ENCODE measurements at places on chromosomes 2 and 18.

- DNase-seq: no peak
Observed at GRCh38 chr2:107361751-107362381, 464.8 kb upstream of the RGPD4 start.

- no peak for DNase-seq
Observed at GRCh38 chr2:98547092-98547790, 61.1 kb downstream of the COA5 start.

- no peak for DNase-seq
Observed at GRCh38 chr2:50401772-50402653, 629.9 kb downstream of the NRXN1 start.

GRCh38 chr2:58039170-58039611, 7.4 kb upstream of the VRK2 start:
- no peak for DNase-seq

GRCh38 chr2:156339865-156340264, 7.3 kb upstream of the NR4A2 start:
- no peak for DNase-seq

- no peak for DNase-seq
Observed at GRCh38 chr2:96463119-96463518, 42.0 kb downstream of the NEURL3 start.

DNA sequence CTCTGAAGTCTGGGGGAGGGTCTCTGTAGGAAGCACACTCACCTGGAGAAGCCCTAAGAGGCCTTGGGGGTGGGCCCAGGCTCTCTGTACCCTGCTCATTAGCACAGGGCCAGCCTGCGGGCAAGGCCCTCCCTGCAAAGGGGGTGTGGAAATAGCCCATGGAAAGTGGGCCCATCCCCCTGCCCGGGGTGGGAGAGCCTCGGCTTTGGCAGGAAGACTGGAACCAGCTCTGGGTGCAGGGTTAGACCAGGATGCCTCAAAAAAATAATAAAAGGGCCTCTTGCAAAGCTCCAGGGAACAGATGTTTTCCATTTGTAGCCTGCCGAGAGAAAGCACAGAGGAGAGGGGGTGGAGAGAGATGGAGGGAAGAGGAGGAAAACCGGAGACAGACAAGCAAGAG, 98.7 kb downstream of the STPG4 start:
- no peak for DNase-seq

DNA sequence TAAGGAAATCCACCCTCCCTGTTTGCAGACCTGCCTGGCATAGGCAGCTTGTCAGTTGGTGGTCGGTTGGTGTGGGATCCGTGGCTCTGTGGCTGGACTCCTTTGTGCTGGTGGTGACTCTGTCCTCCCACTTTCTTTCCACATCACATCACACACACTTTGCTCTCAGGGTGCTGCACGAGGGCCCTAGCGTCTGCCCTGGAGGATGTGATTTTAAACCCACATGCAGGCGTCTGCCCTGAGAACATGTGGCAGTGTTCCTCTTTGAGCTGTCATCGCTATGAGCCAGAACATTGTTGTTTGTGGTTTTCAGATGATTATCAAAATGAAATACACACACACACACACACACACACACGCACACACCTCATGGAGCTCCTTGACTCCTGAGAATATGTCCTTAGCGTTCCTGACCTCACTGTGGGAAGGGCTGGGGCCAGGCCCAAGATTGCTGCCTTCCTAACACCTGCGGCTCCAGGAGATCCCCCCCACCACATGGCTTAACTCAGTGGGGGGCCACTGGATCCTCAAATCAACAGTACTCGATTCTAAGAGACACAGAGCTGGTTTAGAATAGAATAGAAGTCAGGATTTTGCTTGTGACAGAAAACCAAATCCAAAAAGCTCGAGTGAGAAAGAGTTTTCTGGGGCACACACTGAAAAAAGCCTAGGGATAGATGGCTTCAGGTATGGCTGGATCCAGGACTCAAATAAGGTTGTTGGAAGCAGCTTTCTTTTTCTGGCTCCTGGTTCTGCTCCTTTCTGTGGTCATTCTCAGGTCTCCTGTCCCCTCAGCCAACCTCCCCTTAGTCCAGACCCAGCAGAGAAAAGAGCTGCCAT, 54.8 kb downstream of the RTP5 start:
- DNase-seq: no peak

DNA sequence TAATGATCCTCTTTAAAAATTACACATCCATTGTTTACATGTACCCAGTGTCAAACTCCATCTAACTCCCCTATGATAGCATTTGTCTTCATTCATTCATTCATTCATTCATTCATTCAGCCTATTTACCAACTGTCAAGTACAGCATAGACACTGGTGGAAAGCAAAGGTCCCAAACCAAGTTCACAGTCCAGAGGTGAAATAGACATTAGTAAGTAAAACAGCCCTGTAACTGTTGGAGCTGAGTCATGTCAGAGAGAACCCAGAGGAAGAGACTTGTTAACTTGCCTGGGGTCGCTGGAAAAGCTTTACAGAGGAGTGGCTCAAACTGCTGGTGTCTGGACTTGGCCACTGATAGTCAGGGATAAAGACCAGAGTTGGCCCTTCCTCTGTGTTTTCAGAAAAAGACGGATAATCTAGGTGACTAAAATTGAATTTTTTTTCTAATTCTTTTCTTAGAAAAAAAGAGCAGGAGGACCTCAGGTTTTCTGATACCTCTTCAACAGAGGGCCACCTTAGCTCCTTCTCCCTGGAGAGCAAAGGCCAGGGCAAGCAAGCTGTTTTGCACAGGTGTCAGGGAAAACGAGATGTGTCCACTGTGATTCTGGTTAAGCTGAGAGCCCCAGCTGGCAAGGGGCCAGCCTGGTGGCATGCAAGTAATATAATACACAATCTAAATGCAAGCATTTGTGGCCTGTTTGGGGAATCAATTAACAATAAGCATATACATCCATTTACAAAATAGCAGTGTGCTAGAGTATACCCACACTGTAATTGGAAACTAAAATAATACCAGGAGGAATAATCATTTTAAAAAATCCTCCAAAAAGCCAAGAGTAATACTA, 96.7 kb upstream of the SLC14A2 start:
- DNase-seq: no peak

DNA sequence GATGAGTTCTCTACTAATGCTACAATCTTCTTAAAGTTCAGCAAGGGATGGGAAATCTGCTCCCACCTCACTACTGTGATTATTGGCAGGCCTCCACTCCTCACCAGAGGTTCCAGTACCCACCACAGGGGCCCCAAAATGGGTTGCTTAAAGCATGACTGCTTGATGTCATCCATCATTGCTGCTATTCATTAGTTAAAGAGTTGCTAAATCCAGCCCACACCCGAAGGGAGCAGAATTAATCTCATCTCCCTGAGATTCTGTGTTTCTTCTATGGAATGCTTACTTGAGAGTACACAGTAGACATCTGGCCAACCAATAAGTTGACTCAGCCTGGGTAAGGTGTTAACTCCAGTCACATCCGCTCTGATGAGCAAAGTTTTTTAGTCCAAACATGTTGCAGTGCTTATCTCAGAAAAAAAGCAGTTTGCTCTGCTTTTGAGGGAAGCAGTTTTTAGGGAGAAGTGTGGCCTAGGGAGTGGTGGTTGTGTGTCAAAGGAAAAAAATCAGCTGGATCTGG, 690.2 kb upstream of the POU3F3 start:
- no peak for DNase-seq

Data from stimulated activated CD4-positive, alpha-beta T cell treated with anti-CD3 and anti-CD28 coated beads, TNF-alpha, amount 100 ng/mL, for 4 hours (primary cell).